SIG-M5 (cell line): ENCODE measurements at places on chromosomes 7 and 10.

DNA sequence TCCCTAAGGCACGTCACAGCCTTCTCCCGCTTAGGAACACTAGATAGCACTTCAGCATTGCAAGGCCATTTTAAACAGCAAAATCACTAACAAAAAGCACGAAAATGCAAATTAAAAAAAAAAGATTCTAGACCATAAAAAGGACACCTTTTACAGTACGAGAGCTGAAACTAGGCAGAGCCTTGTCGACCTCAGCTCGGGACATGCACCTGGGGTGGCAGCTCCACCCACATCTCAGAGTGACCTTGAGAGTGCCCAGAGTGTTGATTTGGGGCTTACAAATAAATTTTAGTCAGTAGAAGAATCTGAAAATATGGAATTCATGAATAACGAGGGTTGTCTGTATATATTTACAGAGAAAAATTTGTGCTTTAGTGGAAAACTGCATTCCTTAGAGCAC lies 1.1 kb downstream of the MRPS24 start:
- DNase-seq, result no peak

- DNase-seq, result no peak
These were observed 23.0 kb downstream of the CDH23 start for GRCh38 chr10:71419750-71420149.

DNA sequence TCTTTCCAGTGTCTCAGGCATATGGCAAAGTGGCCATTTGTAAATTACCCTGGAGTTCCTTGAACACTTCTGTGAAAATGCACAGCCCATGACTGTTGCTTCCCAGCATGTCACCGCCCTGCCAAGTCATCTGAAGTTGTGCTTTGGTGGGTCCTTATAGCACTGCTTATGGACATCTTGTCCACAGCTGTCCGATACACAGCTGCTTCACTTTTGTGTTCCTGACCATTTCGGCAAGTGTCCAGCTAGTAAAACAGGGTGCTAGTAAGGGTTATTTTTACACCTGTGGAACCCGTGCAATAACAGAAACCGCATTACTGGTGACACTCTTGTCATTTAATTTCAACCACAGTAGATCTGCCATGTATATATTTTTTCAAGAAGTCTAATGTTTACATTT lies 29.7 kb downstream of the PIP4K2A start:
- DNase-seq, result no peak

- no peak for DNase-seq
These were observed 169.7 kb downstream of the NEURL1 start for GRCh38 chr10:103663236-103663635.

- no peak for DNase-seq
These were observed 55.8 kb downstream of the ALOX5 start for GRCh38 chr10:45429790-45430189.

DNA sequence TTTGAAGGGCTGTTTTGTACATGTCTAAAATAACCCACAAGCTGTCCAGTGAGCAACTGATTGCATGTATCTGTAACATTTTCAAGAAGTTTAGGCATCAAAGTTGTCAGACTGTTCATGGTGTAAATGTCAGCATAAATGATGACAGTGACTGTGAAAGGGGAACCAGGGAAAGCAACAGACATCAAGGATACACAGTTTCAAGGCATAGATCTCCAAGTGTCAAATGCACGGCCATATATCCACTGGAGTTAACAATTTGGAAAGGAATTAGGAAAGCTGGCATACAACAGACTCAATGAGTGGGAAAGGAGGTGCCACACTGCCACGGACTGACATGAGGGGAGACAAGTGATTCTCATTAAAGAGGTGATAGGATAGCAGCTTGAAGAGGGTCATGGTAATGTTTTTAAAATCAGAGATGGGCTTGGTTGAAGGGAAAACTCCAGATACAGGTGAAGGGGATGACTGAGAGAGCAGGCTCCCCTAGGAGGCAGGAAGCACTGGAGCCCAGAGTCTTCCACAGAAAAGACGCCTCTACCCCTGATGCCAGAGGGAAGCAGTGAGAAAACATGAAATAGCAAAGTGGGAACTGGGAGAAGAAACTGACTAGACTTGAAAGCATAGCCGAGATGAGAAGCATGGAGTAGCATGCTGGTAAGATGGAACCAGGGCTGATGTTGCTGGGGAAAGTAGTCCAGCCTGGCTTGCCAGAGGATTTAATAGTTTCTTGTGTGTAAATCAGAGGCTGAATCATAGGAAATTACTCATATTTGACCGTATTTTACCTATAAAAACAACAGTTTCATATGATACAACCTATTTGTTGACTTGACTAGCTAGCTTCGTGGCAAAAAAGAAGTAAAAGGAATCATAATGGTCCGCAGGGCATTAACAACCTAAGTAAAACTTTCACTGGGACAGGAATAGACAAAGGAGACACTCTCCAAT lies 18.6 kb downstream of the NSMCE4A start:
- no peak for DNase-seq

GRCh38 chr7:18583305-18583704 lies 87.8 kb downstream of the HDAC9 start:
- no peak for DNase-seq

DNA sequence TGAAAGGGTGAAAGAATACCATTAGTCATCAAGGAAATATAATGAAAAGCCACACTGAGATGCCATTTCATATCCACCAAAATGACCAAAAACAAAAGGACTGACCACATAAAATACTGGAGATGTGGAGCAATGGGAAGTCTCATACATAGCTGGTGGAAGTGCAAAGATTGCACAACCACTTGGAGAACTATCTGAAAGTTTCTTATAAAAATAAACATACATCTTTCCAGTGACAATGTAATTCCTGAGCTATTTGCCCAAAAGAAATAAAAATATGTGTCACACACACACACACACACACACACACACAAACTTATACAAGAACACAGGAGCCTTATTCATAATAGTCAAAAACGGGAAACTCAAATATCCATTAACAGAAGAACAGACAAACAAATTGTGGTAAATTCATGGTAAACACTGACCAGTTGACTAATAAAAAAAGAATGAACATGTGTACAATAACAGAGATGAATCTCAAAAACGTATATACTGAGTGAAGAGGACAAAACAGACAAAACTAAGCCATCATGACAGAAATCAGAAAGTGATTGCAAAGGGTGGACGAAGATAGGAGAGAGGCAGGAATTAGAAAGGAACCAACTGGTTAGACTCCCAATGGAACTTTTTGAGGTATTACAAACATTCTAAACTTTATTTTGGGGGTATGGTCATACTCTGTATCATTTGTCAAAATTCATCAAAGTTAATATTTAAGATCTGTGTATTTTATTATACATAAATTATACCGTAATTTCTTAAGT lies 21.5 kb downstream of the WASL start:
- no peak for DNase-seq

DNA sequence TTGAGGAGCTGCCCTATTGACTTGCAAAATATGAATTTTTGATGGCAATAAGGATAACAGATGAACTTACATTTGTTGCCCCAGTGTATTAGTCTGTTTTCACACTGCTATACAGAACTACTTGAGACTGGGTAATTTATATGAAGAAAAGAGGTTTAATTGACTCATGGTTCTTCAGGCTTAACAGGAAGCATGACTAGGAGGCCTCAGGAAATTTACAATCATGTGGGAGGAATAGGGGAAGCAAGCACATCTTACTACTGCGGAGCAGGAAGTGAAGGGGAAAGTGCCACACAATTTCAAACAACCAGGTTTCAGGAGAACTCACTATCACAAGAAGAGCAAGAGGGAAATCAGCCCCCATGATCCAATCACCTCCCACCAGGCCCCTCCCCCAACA lies 57.9 kb downstream of the ZNF22 start:
- no peak for DNase-seq

DNA sequence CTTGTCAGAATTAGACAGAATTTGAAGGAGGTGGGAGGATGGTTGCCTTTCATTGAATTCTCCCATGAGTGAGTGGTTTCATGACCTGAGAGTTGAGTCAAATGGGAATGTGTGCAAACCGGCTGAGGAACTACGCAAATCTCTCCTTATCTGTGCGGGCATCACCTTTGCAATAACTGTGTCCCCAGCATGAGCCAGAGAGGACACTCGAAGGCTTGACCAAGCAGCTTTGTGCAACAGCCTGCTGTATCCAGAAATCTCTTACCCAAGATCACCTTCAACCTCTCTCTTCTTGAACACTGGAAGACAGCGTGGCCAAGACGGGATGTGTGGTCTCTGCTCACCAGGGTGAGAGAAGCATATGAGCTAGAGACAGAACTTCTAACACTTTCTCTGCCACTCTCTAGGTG lies 93.8 kb upstream of the IKZF1 start:
- no peak for DNase-seq

DNA sequence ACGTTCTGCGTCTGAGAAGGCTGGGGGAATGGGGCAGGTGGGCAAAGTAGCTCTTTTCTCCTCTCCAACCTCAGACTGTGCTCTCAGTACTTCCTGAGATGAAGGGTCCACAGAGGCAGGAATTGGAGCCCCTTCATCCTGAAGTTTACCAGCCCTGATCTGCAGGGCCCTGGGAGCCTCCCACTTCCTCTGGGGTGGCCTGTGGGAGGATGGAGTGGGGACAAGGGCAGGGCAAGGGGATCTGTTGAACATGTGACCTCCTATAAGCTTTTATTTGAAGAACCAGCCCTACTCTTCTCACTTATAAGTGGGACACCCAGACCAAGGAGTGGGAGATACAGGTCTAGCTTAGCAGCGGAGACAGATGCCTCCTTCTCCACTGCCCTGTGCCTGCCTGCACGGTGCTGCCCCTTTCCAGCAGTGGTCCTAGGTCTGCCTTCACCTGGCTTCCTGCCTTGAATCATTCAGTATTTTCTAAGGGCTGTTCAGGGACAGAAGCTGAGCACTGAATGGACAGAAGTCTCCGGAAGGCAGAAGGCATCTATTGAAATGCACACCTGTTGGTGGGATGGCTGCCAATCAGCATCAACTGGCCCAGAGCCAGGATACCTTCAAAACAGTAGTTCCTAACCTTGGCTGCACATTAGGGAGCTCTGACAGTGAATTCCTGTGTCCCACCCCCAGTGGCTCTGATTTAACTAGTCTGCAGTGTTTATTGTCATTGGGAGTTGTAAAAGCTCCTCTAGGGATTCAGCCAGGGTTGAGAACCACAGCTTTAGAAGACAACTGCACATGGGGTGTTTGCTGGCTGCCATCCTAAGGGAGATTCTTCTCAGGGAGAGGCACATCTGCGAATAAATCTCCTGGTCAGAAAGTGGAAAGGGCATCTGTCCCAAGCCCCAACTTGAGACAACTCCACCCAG lies 2.7 kb upstream of the ARHGAP22 start:
- DNase-seq, result no peak

- DNase-seq, result no peak
These were observed 173.1 kb upstream of the LRRTM3 start for GRCh38 chr10:66752714-66753113.

DNA sequence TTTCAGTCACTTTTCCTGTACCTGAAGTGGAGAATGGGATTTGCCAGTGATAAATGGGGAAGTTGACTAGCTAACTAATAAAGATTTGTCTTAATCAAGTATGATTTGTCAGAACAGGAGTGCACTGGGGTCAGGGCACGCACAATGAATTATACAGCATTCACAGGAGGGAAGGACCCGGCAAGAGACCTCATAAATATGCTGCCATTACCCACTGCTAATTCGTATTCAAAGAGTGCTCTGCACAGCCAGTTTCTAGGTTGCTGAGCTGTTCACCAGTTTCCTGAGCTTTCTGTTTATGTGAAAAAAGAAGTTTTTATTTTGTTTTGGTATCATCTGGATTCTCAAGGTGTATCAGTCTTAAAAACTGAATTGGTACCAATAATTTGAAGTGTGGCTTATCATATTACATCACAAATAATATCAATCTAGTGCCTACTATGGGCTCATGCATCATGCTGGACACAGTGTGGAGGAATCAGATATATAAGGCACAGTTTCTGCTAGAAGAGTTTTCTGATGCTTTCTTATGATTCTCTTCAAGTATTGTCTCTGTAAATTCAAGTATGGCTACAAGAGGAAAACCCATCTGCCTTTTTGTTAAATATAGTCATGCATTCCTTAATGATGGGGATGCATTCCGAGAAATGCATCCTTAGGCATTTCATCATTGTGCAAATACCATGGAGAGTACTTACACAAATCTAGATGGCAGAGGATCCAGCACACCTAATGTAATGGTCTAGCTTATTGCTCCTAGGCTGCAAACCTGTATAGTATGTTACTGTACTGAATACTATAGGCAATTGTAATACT lies 202.2 kb downstream of the VTI1A start:
- no peak for DNase-seq

DNA sequence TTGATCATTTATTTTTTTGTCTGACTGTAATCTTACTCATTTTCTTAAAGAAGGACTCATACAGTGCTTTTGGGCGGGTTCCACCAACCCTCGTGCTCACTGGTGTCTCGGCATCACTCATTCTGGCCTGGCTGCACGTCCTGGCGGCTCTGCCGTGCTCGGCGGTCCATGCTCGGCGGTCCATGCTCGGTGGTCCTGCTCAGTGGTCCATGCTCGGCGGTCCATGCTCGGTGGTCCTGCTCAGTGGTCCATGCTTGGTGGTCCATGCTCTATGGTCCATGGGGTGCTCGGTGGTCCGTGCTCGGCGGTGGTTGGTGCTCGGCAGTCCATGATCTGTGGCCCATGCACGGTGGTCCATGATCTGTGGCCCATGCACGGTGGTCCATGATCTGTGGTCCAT lies 72.5 kb downstream of the WDR37 start:
- DNase-seq, result no peak

DNA sequence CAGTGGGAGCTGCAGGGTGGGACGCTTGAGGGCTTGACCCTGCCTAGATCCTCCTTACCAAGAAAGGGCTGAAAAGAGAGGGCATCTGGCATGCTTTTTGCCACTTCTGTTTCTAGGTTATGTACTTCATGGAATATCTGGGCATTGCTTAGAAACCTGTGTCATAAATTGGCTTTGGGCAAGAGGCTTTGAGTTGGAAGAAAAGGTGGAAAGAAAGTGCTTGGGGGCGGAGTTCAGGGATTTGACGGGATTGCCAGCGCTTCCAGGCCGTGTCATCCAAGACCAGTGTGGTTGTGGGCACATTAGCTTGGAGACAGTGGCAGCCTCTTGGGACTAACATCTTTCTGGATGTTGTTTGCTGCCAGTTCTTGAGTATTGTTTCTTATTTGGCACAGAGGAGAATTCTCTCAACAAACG lies 825 bp downstream of the ZNF862 start:
- DNase-seq, result no peak

DNA sequence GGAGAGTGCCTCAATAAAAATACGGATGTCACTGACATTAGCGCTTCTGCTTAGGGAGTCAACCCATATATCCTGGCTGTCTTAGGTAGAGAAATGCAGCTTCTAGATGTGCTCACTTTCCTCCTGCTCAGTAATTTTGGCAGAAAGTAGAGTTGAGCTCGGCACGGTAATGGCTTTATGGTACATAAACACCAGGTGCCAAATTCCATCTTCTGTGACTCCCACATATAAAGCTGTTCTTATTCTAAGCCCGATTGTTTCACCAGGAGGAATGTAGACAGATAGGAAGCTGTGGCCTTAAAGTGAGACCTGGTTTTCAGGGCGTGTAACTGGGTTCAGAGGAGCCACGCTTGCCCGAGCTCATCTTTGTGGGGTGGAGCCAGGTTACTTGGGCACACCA lies 143.7 kb downstream of the CREB5 start:
- DNase-seq, result no peak
